ENCODE measurements at places on chromosomes 4 and X.
A peak's percentile ranks its signal among the peaks of the same experiment; 100 is the strongest.

GRCh38 chr4:74631338-74631737 lies 163.0 kb downstream of the BTC start:
- DNase-seq = no peak

DNA sequence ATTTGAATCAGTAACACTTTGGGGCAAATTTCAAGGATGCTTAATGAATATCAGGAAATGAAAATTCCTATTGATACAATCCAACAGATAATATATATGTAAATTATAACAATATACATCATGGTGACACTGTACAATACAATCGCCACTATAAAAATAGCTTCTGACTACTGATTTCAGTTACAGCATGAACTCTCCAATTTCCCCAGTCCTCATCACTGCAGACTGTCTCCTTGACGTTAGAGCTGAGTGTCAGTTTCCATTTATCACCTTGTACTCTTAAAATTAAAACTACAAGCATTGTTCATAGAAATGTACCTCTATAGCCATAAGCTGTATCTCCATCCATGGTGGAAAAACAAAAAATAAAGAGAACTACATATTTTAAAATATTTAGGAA lies 23.4 kb downstream of the TBC1D9 start:
- DNase-seq = no peak

- DNase-seq = no peak
Measured at GRCh38 chr4:147658501-147658900, 25.5 kb downstream of the PRMT9 start.

GRCh38 chrX:32195611-32196010 lies 1015.7 kb downstream of the DMD start:
- no peak for DNase-seq

DNA sequence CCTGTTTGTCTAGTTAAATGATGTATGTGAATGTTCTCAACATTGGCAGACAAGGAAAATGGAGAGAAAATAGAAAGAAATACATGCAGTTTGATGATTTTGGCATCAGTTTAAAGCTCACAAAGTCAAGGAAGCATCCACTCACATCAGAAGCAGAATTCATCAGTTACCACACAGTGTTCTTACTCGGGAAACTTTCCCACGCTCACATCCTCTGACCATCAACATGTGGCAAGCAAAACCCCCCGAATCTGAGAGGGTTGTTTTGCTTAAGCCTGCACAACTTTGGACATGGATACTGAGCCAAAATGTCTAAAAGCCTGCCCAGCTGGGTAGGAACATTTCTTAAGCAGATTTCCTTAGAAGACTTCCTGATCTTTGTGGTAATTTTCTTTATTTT lies 407.6 kb downstream of the ANKRD50 start:
- no peak for DNase-seq

DNA sequence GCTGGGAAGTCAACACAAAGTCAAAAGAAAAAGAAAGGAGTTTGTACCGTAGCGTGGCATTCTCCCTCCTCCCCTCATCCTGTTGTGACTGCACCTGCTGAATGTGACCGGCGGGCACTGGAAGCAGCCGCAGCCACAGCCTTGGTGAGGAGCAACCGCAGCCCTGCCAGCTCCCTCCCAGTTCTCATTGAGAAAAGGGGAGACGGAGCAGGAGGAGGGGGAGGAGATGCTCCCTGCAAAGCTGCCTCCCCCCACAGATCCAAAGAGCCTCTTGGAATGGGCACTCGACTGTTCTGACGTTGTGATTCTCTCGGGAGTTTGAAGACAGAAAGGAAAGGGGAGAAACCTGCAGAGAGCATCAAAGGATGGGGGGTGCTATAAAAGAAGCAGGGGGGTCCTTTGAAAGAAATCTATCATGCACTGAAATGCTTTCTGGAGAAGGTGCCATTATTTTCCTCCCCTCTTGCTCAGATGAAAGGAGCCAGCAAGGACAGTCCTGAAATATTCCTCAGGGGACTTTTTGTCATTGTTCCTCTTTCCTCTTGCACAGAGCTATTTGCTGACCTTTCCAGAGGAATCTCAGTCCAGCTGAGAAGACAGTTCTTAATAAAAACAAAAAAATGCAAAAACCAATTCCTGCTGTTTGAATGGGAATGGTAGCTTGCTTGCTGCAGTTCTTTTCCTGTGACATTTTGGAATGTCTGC lies 429.7 kb downstream of the MAPK10 start:
- no peak for DNase-seq

DNA sequence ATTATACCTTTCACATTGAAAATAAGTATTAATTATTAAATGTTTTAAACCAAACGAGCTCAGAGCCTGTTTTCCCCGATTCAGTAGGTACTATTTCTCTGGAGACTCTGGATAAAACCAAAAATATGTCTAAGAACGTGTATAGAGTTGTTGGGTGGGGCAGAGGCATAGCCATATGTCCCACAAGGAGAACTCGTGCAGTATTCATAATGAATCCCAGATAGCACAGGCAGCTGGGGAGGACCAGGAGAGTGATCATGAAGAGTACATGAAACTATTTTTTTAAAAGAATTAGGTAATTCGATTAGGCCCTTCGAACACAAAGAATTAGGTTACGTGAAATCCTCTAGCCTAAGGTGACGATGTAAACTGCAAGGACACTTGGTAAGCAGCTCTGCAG lies 76.1 kb downstream of the CLDN22 start:
- DNase-seq = no peak

DNA sequence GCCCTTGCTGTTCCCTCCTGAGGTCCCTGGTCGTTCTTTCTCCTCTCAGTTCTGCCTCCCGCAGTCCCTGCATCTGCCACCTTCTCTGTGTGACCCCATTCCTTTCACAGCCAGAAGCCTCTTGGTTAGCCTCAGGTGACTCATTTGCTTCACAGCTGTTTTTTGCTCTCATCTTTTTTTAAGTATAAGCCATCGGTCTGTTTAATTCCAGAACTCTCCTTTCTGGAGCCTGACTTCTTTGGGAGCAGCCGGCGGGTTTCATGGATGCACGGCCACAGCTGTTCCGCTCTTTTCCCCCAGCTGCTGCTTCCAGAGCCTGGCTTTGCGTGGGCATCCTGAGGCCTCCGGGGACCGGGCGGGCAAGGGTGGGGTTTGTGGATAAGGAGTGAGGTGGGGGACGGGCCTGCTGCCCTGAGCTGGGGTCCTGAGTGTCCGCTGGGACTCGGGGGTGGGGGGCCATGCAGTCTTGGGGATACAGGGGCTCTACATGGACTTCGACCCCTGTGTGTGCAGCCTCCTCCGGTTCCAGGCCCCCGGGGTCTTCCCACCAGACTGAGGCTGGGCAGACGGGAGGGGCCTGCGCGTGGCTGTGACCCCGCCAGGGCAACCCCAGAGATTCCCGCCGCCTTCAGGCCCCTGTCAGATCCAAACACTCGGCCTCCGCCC lies 46.7 kb downstream of the PCGF3 start:
- no peak for DNase-seq

GRCh38 chrX:93868289-93868965 lies 194.4 kb downstream of the FAM133A start:
- no peak for DNase-seq

DNA sequence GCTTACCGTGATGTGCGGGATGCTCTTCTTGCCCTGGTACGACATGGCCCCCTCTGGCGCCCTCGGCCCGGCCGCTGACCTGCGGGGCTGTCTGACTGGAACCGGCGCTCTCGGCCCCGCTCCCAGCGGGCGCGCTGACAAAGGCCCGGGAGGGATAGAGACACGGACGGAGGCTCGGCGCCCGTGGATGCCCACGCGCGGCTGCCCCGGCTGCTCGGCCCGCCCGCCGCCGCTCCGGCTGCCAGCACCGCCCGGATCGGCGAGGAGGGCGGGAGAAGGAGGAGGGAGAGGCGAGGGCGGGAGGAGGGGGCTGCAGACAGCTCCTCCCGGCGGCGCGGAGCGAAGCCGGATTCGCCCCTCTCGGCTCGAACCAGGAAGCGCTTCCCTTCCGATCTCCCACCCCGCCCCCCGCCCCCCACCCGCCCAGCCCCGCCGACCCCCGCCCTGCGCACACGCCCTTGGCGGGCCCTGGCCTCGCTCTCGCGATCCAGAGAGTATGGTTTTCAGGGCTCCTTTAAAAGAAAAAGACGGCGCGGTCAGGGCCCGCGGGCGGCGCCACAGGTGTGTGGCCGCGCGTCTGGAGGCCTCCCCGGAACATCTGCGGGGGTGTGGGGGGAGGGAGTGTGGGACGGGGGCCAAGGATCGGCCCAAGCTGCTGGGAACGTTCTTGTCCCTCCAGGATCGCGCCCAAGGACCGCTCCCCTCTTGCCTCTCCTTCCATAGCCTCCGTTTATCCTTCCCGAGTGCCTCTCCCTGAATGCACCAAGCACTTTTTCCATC lies 4.5 kb downstream of the CRMP1 start:
- no peak for DNase-seq

- no peak for DNase-seq
Measured at GRCh38 chr4:74640111-74640903, 154.0 kb downstream of the BTC start.

GRCh38 chr4:102696758-102697157 lies 64.0 kb downstream of the MANBA start:
- no peak for DNase-seq

DNA sequence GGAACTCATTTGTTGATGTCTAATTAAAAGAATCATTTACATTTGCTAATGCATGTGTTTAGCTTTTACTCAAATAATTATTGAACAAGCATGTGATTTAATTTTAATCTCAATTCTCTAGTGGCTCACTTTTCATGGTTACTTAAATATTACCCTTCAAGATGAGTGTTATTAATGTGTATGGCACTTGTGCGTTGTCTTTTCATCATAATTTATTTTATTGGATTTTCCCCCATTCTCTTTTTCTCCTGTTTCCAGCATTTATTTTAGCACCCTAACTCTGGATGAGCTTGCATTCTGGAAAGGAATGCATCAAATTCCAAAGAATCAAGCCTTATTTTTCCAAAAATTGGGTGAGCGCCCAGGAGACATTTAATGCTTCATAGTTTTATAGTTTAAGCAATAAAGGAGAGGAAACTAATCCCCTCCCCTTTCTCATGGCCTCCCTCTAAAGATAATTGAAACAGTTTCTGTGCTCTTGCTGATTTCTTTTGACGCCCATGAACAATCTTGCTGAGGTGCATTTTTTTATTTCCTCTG lies 191.1 kb upstream of the FAT4 start:
- DNase-seq = no peak

GRCh38 chrX:57669961-57670360 lies 10.1 kb downstream of the NLRP2B start:
- no peak for DNase-seq

DNA sequence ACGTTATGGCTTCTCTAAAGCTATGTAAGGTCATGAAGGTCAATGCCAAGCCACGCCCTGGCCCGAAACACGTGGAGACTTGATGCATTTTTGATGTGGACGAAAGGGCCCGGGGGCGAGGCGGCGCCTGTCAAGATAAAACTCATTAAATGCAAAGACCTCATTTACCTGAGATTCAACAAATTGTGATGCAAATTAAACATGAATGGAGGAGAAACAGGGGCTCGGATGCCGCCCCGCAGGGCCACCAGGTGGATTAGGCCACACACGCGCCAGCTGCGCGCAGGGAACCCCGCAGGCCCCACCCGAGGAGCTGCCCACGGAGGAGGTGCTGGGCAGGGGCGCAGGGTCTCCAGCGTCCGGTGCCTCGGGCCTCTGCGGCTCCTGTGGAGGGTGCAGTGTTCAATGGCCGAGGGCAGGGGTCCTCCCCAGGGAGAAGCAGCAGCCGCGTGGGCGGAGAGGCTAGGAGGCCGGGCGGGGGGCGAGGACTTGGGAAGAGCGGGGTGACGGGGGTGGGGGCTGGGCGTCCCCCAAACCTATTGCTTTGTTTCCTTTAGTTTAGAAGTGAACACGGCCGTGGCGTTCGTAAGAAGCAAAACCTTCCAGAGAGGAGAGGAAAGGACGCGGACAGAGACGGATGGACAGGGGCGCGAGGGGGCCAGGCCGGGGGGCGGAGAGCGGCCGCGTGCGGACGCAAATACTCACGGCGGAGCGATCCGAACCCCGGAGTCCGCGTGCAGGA lies 40.4 kb downstream of the CPLX1 start:
- DNase-seq = peak; percentile 61

GRCh38 chr4:25842229-25842845 lies 20.5 kb downstream of the SEL1L3 start:
- DNase-seq = no peak

DNA sequence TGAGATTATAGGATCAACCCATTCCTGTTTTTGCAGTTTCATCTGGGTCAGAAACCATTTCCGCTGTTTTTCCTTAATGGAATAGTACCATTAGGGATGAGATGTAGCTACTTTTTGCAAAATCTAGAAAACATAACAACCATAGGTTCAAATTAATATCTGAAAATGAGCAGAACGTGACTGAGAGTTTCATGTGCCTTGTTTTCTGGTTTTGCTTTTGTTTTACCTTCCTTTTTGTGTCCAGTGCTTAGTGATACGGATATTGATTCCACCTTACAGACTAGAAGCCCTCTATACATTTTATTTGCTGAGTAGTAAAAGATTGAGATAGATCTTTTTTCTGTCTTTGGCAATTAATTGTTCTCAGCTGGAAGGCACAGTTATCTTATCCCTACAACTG lies 46.5 kb downstream of the SNX25 start:
- DNase-seq = no peak

DNA sequence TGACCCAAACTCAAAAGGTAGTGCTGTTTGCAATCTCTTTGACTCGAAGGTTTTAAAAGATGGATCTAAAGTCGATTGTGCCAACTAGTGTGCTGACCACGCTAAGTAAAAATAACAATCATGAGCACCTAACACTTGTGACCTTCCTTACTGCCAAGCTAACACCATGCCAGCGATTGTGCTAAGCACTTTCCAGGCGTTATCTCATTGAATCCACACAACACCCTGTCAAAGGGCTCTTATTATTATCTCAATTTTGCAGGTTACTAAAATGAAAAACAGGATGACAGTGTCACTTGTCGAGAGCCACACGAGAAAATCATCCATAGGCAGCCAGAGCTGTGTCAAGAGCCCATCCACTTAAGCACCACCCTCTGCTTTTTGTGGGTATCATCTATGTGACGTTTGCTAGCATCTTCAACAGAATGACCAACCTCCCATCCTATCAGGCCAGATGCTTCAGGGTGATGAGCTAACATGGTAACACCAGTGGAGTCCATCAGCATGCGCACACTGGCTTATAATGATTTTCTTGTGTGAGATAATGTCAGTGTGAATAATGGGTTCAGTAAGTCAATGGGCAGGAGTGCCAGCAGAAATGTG lies 893 bp upstream of the GAB3 start:
- DNase-seq = no peak

DNA sequence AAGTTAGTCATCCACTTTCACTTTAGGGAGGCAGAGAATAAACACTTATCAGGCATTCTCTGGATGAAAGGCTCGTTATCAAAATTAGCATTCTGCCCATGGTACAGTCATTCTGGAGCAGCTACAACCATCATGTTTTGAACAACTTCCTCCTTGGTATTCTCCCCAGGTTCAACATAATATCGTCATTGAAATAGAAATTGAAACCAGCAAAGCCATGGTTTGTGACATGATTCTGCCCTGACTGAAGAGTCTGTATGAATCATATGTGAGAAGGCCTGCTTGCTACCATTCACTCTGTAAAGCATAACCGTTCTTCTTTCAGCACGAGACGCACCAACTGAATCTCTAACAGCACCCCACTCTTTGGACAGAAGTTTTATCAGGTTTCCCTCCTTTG lies 127.5 kb upstream of the RADX start:
- no peak for DNase-seq

GRCh38 chr4:83272900-83273299 lies 11.7 kb downstream of the COQ2 start:
- no peak for DNase-seq
